ENCODE measurements at places on chromosomes 5 and 9. TPM values are rescaled to one million over a fixed set of nuclear protein-coding genes. Genes with fewer than 3 reads are reported as not detected.

GRCh38 chr9:116282597-116282996 is 129.0 kb downstream of the PAPPA start:
- DNase-seq: peak; percentile 53

DNA sequence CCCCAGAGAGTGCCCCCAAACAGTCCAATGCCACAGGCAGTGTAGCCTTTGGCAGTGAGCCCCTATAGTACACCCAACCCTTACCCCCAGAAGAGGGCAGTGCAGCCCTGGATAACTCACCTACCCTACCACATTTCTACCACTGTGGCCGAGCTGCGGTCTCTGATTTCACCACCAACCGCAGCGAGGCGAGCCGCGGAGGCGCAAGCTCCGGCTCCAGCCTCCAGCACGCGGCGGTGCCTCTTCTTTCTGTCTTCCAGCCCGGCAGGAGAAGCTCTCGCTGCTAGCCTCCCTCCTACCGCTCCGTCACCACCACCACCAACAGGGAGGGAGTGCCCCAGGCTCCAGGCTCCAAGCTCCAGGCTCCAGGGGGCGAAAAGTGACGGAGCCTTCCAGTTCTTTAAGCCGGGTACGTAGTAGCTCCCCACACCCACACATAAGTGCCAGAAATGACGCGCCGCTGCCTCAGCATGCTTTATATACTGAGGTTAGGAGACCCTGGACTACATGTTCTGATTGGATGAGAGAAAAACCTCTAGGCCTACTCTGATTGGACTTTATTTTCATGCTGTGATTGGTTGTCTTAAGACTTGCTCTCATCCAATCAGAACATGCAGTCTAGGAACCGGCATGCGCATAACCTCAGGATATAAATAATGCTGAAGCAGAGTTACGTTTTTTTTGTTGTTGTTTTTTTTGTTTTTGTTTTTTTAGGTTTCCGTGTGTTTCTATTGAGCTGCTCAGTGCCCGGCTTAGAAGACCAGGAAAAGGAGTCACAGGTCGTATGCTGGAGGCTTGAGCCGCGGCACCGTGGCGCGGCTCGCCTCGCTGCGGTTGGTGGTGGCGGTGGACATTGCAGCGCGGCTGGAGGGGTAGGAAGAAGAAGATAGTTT is at the start of gene PCAT7:
TSS of gene PCAT7 (plus strand) at position 645 of the 893 bp plus-strand sequence.
- DNase-seq: peak; percentile 89

GRCh38 chr5:176888016-176888864 is 10.9 kb downstream of the HK3 start:
- no peak for DNase-seq

The OMD gene
- polyA plus RNA-seq: 1.1 TPM

The ADAMTS2 gene
- polyA plus RNA-seq: 2.1 TPM

DNA sequence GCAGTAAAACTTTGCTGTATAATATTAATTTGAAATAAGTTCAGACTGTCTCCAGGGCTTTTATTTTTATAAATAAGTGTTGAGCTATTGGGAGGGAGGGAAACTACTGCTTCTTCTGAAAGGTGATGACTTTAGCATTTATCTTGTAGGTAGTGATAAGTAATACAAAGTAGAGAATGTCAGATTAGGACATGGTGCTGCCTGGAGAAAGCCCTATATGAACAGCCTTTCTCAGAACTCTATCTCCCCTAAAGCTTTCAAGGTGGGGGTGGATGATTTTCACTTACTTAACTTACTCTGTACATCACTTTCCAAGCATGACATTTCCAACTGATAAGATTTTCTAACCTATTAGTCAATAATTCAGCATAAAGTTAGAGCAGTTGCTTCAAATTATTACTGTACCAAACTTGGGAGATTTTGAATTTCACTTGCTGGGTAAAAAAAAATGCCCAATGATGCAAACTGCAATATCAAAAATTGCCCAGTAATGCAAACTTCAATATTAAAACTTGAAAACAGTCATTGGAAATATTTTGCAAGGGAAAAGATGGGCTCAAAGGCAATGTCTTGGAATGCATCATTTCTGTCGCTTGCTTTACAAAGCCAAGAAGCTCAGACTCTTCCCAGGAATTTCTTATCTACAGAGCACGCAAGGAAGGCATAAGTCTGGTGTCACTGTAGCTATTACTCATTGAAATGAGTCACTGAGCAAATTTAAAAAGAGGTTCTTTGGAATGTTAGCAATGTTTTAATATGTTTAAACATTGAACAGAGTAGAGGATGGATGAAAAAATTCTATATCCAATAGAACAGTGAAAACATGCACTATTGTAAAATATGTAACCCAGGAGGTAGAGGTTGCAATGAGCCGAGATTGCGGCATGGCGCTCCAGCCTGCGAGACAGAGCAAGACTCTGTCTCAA is 569.5 kb downstream of the PSAT1 start:
- DNase-seq: no peak

GRCh38 chr5:116387738-116388137 is 186.9 kb downstream of the SEMA6A start:
- no peak for DNase-seq

The PCDHA11 gene
- polyA plus RNA-seq: 11.6 TPM

- no peak for DNase-seq
These were observed 57.7 kb downstream of the MAPKAP1 start for GRCh38 chr9:125649315-125649714.

DNA sequence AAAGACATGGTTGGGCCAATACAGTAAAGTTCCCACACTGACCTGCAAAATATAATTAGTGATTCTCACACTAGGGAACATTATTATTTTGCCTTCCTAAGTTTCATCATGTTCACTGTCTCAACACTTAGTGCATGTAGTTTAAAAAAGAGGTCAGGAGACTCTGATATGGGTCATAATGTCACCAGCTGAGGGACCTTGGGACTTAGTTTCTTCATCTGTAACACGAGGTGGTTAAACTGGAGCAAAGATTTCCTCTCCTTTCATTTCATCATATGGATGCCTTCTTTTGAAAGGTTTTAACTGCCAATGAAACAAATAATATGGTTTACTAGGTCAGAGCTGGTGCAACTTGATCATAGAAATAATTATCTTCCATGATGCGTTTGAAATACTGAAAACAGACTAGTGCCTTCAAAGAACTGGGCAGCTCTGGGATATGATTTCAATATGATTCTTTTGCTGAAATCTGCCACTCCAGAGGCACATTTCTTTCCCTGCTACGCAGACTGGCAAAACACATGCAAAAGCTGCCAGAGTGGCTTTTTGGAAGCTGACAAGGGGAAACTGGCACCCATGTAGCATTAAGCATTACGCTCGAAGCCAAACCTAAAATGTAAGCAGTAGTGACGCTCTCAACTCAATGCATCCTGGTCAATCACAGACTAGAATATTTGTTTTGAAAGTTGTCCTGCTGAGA is 20.8 kb downstream of the RETREG1 start:
- DNase-seq: no peak

GRCh38 chr5:157362982-157363381 is 97.0 kb upstream of the NIPAL4 start:
- DNase-seq: no peak

The MXD3 gene
- 9.9 TPM for polyA plus RNA-seq

GRCh38 chr5:96854067-96854466 is 22.2 kb upstream of the ERAP2 start:
- no peak for DNase-seq

DNA sequence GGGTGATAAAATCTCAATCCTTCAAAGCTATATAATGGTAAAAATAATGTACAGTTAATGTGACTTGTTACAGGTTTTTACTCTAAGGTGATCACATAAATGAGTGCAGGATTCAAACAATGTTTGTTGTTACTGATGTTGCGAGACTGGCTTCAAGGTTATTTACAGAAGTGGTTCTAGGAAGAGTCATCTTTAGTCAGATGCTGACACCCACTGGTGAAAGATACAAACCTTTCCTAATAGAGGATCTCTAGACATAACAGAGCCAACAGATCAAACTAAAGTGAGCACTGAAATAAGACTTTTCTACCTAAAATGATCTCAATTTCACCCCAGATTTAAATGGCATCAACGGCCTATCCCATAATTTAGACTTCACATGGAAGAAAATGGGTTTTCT is 20.2 kb downstream of the ARSB start:
- peak; percentile 63 for DNase-seq

DNA sequence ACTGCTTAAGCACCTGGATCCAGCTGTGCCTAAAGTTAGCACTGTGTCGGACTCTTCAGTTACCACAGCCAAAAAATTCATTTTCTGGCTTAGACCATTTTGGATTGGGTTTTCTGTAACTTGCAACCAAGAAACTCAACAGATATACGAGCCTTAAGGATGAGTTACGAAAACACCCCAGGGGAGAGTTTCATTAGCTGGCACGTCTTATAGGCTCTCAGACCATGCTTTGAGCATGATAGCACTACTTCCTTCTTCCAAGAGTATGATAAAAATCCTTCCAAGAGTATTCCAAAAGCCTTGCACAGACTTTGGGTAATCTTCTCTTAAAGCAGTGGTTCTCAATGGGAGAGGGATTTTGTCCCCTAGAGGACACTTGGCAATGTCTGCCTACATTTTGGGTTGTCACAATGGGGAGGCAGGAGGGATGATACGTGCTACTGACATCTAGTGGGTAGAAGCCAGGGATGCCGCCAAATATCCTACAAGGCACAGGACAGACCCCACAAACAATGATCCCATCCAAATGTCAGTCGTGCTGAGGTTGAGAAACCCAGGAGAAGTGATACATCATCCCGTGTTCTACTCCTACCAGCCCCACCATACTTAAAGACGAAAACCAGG is 64.8 kb downstream of the SMIM23 start:
- peak; percentile 90 for DNase-seq

- no peak for DNase-seq
These were observed 525.9 kb upstream of the CLINT1 start for GRCh38 chr5:158384535-158385481.

DNA sequence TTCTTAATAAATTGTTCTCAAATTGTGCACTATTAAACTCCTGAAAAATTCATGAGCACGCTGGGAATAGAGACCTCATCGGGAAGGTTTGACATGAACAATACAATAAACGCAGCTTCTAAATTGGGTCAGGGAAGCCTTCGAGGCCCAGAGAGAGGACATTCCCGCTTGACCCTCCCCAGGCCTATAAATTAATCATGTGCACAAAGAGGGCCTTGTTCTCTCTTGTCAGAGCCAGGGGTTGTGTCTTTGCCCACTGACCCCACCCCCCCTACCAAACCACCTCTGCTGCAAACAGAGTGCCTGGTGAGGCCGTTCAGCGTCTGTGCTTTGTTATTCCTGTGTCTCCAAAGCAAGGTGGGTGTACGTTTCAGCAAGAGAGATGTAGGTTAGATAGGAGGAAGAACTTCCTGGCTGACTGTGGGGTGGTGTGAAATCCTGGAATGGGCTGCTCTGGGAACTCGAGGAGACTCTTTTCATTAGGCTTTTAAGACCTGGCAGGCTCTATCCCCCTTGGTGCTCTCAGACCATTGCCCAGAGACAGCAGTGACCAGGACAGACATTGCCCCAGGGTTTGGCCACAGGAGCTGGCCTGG is 18.2 kb upstream of the DAB2IP start:
- DNase-seq: no peak

DNA sequence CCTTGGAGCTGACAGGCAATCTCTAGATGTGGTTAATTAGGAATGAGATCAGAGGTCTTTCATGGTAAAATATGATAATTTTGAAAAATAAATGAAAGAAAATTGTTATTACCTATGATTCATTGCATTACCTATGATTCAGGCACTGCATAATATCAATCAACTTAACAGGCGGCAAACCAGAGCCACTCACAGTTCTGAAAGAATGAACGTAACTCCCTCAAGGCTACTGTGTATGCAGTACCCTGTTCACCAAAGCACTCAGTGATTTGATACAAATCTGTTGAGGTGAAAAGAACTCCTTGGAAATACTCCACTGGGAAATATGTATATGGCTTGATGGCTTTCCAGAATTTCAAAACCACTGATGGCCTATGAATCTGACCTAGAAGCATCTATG is 398.9 kb downstream of the ACTL7B start:
- no peak for DNase-seq

The EFNA5 gene
- polyA plus RNA-seq: 10.1 TPM

GRCh38 chr9:95065224-95065623 is 252.3 kb downstream of the FANCC start:
- no peak for DNase-seq

DNA sequence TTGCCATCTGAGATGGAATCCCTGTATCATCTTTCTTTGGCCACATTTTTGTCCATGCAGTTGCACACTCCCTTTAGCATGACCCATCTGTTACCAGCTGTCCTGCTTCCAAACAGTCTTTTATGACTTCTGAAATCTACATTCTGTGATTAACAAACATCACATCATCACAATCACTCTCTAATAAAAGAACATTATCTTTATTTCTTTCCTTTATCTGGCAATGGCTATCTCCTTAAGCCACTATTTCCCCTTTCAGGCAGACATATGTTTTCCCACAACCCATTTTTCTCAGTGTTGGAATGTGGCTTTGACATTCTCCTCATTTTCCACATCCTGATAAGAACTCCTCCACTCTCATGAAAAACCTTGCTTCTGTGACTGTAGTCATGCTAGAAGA is 141.0 kb downstream of the ST8SIA4 start:
- DNase-seq: no peak

The CACFD1 gene
- 5.8 TPM for polyA plus RNA-seq

DNA sequence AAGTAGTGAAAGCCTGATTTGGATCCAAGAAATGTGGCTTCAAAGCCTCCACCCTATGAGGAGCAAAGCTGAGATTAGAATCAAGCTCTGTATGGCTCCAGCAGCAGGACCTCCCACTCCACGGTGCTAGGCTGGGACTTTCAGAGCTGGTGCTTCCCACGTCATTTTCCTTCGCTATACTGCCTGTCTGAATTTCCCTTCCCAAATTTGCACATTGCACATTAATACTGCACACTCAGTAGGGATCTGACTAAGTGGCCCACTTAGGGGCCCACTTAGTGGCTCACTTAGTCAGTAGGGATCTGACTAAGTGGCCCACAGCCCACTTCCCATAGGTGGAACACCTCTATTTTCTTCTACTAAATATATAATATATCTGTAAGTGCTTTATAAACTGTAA is 14.1 kb upstream of the SPDL1 start:
- DNase-seq: no peak

DNA sequence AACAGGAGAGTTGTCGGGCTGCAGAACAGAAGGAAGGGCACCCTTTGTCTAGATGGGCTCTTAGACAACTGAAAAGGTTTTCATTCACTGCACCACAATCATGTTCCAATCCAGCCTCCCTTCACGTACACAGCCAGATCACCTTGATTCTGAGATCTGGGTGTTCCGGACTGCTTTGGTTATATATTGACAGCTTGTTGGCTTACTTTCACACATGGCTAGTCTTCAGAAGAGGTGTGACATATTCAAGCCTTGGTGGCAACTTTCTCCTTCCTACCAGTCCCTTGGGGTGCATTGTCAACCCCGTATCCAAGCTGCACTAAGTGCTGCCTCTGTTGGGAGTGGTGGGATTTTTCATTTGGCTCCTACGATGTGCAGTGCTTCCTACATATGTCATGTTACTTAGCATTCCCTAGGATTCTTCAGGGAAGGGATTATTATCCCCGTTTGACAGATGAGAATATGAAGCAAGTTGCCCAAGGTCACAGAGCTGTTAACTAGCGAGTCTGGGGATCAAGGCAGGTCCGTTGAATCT is 100.6 kb downstream of the LIFR start:
- DNase-seq: no peak

Measured in GM23338 (cell line).